CD4-positive, alpha-beta T cell treated with Interleukin-4 for 1 hour (primary cell): ENCODE measurements at places on chromosomes 7 and 10.

- no peak for DNase-seq
These were observed 29.7 kb downstream of the HIF1AN start for GRCh38 chr10:100565206-100565985.

DNA sequence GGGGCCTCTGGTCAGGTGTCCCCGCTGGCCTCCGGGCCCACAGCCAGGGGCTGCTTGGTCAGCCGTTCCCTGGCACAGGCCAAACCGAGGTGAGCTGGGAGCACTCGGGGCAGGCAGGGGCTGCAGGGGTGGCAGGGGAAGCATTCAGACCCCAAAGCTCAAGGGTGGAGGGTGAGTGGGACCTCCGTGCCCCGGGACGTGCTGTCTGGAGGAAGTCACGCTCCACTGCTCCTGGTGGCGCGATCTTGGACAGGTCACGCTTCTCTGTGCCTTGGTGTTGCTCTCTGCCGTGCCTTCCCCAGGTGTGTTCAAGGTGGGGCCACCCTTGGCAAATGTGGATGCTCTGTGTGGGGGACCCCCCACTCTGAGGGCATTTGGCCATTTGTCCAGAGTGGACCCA is 24.6 kb upstream of the ELFN1 start:
- DNase-seq, result no peak

- DNase-seq, result no peak
These were observed 162.0 kb upstream of the MGMT start for GRCh38 chr10:129305046-129305445.

- DNase-seq, result no peak
These were observed 658.3 kb downstream of the SUGCT start for GRCh38 chr7:40793132-40793531.

DNA sequence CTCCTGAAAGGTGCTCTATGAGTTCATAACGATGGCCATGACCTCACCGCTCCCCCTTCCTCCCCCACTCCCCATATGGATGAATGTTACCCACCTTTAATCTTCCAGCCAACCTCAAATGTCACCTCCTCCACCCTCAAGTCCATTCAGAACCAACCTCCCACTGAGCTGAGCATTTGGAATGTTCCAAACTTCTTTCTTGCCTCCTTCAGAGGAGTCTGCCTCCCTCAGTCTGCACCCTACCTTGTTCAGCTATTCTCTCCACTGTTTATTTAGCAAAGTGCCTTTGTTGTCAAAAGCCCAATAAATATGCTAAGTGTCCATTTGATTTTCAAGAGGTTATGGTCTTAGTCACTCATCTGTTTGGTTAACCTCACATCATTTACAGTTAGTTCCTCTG is 22.9 kb upstream of the MTPAP start:
- DNase-seq, result no peak

- no peak for DNase-seq
These were observed 48.7 kb downstream of the BPGM start for GRCh38 chr7:134695321-134695860.

DNA sequence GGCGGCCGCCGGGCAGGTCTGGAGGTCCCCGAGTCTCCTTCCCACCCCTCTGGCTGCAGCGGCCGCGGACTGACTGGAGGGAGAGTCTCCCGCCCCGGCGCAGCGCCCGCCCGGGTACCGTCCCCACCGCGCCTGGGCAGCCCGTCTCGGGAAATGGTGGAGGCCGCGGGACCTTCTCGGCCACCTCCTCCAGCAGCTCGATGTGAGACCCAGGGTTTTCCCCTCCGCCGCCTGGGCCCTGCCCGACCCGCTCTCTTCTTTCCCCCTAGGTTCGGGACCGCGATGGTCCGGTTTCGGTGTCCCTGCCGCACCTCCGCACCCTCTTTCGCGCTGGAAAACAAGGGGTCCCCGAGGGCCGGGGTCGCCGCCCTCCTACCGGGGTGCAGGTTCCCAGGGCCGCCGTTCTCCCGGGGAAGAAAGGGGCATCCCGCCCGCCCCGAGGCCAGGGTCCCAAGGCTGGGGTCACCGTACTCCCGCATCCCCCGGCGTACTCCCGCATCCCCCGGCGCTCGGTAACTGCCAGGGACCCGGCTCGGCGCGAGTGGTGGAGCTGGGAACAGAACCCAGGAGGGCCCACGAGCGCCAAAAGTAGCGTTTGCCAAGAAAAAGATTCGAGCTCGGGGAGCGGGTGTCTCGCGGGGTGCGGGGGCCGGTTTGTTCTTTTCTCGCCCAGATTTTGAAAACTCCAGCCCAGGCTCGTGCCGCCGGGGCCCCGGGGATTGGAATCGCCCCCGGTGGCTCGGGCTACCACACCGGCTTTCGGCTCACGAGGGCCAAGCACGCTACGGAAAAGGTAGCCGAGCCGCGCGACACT is 3.4 kb downstream of the TNRC18 start:
- DNase-seq, result no peak
